ENCODE measurements at places on chromosomes 1 and 21.

DNA sequence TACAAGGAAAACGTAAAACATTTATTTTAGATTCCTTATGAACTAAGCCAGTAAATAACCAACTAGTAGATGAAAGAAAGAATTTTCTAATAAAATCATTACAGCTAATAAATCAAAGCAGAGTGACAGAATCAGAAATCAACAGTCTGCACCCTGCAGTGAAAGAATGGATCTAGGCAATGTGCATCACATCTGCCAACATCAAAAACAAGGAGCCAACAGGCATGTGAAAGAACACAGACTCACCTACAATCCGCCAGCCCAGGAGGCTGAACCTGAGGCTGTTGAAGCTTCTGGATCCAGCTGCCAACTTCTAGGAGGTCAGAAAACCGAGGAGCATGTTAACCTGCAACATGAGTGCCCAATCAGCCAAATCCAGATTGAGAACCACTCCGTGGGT, 196.3 kb downstream of the SETD4 start:
- no peak for DNase-seq

DNA sequence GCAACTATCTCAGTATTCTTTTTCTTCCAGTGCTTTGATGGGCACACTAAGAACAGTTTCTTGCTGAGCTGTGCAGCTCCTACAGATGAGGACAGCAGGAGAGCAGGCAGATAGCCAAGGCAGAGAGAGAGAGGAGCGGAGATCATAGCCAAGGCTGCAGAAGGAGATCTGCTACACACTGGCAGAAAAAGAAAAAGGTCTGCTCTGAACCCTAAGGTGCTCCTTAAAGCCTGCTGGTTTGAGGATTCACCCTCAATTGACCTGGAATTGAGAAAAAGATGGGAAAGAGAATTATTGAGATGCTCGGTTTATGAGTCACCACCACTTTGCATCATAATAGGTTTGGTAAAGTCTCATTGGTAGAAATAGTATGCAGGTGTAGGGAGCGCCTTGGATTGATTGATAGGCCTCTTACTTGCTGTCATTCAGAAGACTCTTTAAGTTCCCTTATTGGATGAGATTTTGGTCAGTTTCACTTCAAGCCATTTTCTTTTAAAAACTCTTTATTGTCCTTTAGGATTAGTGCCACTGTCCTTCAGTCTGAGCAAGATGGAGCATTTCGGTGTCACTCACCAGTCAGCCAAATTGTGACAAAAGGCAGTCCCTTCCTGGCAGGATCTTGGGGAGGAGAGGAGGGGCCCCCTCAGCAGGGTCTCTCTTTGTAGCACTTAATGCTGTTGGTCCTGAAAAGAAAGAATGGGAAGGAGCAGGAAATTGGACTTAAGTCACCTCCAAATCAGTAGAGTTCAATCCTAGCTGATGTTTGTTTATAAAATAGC, 685.0 kb downstream of the ADGRL2 start:
- DNase-seq: no peak

- no peak for DNase-seq
Measured at GRCh38 chr1:108615544-108615943, 45.3 kb downstream of the HENMT1 start.

DNA sequence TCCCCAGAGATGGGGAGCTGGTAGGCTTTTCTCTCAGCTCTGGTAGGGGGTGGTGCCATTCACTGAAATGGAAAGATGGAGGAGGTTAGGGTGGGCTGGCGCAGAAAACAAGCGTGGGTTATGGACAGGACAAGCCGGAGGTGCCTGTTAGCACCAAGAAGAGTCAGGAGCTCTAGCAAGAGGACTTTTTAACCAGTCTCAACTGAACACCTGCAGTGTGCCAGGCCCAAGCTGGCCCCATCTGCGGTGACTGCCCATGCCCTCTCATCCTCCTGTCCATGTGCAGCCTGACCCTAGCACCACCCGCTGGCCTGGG, 254.4 kb downstream of the RHOU start:
- DNase-seq: no peak

DNA sequence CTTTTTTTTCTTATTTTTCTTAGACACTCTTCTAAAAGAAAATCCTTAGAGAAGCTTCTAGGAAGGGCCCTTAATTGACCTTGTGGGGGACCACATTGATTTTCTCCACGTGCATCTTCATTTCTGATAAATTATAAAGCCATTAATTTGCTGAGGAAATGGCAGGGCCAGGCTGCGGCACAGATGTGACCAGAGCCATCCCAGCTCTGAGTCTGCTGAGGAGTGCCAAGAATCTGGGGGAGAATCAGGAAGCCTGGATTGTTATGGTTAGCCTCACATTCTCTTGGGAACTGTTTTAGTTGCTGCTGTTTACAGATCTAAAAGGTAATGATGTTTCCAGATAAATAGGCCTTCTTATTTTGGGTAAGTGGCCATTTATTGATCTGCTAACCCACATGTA, 16.2 kb downstream of the PROX1 start:
- no peak for DNase-seq

GRCh38 chr1:21594935-21595897, 73.9 kb downstream of the RAP1GAP start:
- peak; percentile 40 for DNase-seq

DNA sequence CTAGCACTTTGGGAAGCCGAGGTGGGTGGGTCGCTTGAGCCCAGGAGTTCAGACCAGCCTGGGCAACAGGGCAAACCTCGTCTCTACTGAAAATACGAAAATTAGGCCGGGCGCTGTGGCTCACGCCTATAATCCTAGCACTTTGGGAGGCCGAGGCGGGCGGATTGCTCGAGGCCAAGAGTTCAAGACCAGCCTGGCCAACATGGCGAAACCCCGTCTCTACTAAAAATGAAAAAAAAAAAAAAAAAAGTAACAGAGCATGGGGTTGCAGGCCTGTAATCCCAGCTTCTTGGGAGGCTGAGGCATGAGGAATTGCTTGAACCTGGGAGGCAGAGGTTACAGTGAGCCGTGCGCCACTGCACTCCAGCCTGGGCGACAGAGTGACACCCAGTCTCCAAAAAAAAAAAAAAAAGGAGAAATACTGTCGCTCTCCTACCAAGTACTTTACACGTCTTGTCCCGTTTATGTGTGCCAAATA, 724 bp upstream of the NEK2 start:
- DNase-seq: no peak

DNA sequence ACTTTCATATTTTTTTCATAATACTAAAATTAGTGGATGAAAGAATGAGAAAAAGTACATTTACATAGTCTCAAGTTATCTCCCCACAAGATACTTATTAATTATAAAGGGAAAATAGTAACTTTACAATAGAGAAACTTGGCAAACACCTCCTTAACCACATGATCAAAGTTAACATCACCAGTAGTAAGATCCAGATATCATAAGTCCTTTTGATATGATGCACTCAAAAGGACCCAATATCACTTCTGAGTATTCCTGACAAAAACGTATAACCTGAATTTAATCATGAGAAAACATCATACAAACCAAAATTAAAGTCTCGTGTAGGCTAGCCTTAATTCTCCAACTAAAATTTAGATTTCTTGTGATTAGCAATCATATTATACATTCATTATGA, 67.4 kb downstream of the LYST start:
- DNase-seq: no peak

DNA sequence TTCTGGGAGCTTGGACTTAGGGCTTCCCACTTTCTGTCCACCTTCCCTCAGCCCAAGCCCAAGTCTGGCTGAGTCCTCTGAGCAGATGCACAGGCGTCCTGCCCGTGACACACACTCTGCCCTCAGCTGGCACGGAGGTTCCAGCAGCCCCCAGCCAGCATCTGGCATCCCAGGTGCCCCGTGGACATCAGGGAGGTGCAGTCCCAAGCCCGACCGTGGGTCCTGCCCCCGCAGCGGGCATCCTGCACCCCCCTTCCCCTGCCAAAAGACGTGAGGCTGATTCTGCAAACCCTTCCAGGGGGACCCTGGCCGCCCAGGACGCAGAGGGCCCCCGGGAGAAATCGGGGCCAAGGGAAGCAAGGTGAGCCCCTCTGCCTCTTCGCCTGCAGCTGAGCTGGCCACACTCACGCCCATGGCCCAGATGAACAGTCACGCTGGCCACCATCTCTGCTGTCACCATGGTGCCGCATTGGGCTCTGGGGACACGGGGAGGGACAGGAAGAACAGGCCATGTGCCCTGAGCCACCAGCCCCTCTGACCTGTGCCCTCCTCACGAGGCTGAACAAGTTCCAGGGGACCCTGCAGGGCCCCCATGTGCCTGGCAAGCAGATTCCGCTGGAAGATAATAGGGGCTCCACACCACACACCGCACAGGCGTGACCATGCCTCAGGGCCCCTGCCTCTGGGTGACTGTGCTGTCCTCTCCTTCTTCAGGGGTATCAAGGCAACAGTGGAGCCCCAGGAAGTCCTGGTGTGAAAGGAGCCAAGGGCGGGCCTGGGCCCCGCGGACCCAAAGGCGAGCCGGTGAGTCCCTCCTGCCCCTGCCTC, 20.6 kb downstream of the COL6A2 start:
- no peak for DNase-seq

DNA sequence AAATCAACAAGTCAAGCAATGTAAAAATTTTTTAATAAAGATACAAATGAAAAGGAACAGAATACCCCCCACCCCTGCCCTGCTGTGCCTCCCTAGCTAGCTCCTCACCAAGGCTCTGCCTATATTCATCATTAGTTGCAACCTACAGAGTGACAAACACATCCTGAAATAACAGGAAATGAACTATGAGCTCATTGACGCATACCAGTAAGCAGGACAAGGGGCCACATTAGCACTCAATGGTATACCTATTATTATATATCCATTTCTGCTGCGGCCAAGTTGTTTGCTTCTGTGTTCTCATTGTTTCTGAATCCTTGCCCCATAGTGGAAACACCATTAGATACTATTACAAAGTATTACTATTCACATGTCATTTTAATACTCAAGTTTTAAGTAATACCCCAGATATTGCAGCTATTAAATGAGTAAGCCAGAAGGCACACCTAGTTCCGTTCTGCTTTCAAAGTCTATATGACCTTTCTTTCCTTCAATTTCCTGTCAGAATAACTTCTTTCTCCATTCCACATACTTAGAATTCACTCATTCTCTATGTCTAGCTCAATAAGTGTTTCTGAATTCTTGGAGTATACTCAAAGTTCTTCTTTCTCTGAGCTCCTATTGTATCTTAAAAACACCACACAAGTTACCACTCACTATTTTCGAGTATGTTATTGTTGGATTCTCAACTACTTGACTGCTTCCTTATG, 1214.9 kb downstream of the PLA2G4A start:
- DNase-seq: no peak

GRCh38 chr1:90045853-90046563, 51.1 kb downstream of the ZNF326 start:
- DNase-seq: no peak

- no peak for DNase-seq
Measured at GRCh38 chr1:169624122-169624521, 5.8 kb downstream of the SELP start.

- peak; percentile 33 for DNase-seq
Measured at GRCh38 chr1:186482661-186483255, 21.8 kb upstream of the PDC start.

GRCh38 chr1:100750005-100750885, 30.7 kb downstream of the VCAM1 start:
- no peak for DNase-seq

DNA sequence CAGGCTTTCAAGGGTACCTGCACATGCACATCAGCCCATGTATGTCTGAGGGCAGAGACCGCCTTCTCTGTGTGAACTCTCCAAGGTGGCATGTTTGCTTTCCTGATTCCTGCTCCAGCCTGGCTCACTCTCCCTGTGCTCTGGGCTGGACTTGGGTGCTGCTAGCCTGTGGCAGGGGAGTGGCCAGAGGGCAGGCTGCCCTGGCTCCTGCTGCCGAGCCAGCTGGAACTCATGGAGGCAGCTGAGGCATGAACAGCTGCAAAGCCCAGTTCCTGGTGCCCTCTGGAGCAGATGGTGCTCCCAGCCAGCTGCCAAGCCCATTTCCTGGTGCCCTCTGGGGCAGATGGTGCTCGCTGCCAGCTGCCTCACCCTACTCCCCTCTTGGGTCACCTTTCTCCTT, 7.6 kb downstream of the UBL4B start:
- DNase-seq: no peak

DNA sequence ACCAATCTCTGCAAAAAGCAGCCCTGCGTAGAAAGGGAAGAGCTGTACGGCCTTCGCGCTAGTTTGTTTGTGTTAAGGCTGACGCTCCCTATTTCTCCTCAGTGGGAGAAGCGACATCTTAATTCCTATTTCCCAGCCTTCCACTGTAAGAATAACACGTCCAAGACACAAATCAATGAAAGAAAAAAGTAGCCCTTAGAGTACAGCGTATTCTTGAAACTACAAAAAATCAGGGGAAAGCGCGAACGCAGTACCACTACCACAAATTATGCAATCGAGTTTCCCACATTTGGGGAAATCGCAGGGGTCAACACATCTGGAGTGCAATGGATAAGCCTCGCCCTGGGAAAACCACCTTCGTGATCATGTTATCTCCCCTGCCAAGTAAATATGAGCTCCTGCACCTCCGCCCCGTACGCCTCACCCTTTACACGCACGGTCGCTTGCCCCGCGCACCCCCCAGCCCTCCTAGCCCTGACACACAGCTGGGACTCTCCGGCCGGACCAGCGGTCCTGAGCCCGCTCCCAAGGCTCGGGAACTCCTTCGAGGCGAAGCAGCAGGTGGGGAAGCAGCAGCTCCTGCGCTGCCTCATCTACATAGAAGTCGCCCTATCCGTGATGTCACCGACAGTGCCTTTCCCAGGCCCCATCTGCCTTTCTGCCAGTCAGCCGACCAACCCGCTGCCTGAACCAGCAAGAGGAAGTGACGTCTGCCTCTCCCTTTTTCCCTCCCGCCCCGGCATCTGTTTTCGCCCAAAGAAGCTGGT, 94.7 kb downstream of the PPIAL4G start:
- DNase-seq: peak; percentile 85

DNA sequence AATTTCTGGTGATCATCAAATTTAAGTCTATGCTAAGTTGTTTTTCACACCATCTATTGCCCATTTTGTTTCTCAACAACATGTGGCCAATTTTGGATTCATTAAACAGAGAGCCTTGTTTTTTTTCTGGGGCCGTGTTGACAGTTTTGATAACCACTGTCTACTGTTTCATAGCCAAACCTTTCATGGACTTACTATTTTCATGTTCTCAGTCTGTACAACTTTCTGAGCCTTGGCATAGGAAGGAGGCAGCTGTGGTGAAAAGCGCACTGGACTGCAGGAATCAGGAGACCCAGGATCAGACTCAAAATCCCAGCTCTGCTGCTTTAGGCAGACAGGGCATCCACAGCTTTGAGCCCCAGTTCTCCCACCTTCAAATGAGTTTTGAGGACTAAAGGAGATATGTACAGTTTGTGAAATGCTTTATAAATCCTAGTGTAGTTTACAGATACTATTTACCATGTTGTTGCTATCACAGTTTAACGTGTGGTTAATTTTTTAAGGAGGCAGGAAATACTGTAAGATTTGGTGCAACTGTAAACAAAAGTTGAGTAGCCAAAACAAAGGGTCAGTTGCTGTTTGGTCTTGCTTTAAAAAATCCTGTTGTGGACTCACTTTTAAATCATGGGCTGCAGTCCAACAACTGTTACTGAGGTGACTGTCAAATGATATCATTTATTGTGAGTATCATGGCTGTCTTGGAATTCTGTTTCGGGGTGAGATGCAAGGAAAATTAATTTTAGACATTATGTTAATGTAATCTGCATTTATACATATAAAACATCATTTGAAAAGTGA, 2.9 kb downstream of the MACO1 start:
- DNase-seq: no peak

- DNase-seq: no peak
Measured at GRCh38 chr1:92708368-92708950, 76.4 kb downstream of the EVI5 start.

GRCh38 chr1:47532921-47533792, 95.3 kb downstream of the FOXD2 start:
- no peak for DNase-seq

GRCh38 chr1:114298008-114298407, 144.3 kb upstream of the SYT6 start:
- DNase-seq: no peak

Measured in stimulated activated CD8-positive, alpha-beta memory T cell treated with anti-CD3 and anti-CD28 coated beads, Interleukin-15, amount 100 ng/mL, for 48 hours (primary cell).